Posterior cingulate gyrus (tissue), 11 donors: ENCODE measurements at places on chromosomes 3 and 15.

- no peak for DNase-seq
Observed at GRCh38 chr3:37770938-37771918, 90.5 kb upstream of the CTDSPL start.

GRCh38 chr15:73965094-73965757, 26.9 kb downstream of the STOML1 start:
- DNase-seq: no peak

GRCh38 chr15:55151631-55152030, 45.1 kb downstream of the RSL24D1 start:
- no peak for DNase-seq

- no peak for DNase-seq
Observed at GRCh38 chr15:29170521-29170920, 99.1 kb downstream of the NSMCE3 start.

GRCh38 chr15:77001966-77002365, 7.0 kb downstream of the PSTPIP1 start:
- DNase-seq: no peak

DNA sequence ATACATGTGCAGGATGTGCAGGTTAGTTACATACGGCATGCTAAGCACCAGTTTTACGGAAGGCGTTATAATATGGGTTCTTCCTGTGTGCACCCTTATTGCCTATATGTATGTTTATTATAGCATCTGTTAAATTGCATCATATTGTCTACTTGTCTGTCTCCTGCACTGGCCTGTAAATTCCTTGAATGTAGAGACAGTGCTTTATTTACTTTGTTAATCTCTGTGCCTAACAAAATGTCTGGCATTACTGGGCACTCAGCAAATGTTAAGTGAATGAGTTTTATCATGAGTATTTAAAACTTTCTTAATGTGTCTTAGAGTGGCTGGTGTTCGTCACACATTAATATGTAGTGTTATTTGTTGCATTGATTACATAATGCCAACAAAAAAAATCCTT, 23.8 kb downstream of the MGA start:
- no peak for DNase-seq

GRCh38 chr3:141875893-141876380, 506 bp upstream of the ATP1B3 start:
- DNase-seq: peak; percentile 55

DNA sequence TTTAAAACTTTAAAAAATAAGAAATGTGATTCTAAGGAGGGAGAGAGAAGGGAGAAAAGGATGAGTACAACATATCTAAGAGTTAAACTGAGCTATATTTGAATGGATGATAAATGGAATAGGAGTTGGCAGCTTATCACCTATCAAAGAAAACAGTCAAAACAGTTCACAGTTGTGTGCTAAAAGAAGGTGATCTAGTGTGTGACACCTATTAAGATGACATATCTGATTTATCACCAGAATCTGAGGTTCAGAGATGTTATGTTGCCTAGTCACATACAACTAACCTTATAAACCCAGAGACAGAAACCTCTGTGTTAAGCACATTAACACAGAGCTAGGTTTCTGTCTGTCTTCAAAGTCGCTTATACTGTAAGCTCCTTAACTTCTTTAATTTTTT, 3.0 kb downstream of the ATP13A3 start:
- DNase-seq: no peak

GRCh38 chr3:129688271-129688895, 81.9 kb upstream of the PLXND1 start:
- peak; percentile 98 for DNase-seq

DNA sequence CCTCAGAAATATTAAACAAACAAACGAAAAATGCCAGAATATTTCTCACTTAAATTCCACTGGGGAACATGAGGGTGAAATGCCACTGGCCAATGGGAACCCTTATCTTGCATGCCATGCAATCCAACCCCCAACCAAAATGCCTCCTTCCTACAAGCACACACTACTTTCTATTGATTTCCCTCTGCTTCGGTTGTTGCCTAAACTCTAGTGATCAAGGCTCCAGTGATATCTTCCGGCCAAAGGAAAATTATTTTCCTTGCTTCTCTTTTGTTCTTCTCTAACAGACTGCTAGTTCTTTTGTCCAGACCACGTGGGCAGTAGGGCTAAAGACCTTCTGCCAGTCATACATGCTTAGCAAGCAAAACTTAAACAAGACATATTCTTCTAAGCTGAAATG, 115.7 kb downstream of the TMCC1 start:
- no peak for DNase-seq

- no peak for DNase-seq
Observed at GRCh38 chr15:101608201-101608600, 44.0 kb downstream of the TM2D3 start.

DNA sequence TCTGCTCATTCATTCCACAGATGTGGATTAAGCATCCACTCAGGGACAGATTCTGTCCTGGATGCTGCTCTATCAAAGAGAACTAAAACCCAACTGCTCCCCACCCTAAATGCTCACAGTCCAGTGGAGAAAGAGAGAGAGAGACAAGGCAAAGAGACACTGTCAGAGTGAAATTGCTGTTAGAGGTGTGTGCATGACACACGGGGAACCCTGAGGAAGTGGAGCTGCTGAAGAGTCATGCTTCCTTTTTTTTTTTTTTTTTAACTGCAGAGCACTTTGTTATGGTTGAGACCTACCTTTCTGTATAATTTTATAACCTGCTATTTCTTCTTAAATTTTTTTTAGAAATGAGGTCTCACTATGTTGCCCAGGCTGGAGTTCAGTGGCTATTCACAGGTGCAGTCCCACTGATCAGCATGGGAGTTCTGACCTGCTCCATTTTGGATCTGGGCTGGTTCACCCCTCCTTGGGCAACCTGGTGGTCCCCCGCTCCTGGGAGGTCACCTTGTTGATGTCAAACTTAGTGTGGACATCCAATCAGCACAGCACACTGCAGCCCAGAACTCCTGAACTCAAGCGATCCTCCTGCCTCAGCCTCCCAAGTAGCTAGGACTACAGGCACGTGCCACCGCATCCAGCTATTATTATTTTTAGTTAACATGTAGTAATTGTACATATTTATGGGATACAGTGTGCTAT, 18.2 kb upstream of the PSTPIP1 start:
- no peak for DNase-seq

- DNase-seq: no peak
Observed at GRCh38 chr3:54131890-54132289, 9.5 kb downstream of the CACNA2D3 start.

DNA sequence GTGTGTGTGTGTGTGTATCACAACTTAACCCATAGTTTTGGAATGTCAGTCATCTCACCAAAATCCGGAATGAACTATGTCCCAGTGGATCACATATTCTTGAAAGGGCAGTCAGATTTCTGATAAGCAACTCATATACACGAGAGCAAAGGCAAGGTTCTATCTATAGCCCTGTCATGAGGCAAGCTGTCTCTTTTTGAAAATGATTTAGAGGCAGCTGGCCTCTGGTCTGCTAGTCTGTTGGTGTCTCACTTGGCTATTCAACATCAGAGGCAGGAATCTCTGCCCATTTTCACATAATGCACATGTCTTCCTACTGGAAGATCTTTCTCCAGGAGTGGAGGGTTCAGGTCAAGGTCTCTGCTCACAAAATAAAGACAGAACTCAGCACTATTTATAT, 79.8 kb downstream of the CNTN6 start:
- DNase-seq: no peak

- no peak for DNase-seq
Observed at GRCh38 chr15:57479005-57479404, 102.7 kb downstream of the CGNL1 start.

DNA sequence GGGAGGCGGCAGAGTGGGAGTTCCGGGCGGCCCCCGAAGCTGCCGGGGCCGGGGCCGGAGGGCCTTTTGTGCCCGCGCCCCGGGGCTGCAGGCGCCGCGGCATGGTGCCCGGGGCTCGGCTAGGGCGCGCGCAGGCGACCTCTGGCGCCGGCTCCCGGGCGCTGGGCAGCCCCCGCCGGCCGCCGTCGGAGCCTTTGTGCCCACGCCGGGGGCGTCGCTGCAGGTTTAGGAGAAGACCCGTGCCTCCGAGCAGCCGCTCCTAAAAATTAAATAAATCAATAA, 299 bp downstream of the PAQR9 start:
- no peak for DNase-seq

GRCh38 chr15:90684281-90684680, 32.9 kb upstream of the BLM start:
- no peak for DNase-seq

DNA sequence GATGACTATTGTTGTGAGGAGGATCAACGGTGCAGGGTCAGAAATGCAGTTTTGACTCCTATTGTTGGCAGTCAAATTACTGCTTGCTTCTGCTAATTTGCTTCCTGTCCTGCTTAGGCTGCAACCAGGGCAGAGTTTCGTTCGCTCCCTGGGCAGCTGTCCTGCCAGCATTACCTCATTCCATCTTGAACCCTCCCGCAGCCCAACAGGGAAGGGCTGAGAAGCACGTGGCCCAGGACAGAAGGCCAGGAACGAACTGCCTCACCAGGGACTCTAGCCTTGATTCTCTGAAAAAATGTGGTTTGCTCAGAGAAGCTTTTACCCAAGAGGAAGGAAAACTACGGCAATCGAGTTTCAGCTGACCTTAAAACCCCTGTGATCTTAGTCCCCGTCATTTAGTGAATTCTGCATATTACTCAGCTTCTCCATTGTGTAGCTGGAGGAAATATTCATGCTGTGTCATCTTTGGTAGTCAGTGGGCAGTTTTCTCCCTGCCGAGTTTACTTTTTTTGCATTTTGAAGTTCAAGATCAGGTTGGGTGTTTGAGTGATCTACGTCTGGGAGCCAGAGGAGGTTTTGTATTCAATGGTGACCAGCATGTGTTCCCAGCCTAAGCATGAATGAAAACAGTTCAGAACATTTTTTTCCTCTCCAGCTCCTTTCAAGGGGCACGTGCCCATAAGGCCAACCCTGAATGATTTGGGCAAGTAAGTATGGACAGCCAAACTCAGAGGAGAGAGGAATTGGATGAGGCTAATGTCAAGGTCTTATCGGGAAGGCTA, 23.0 kb downstream of the TLNRD1 start:
- peak; percentile 60 for DNase-seq

DNA sequence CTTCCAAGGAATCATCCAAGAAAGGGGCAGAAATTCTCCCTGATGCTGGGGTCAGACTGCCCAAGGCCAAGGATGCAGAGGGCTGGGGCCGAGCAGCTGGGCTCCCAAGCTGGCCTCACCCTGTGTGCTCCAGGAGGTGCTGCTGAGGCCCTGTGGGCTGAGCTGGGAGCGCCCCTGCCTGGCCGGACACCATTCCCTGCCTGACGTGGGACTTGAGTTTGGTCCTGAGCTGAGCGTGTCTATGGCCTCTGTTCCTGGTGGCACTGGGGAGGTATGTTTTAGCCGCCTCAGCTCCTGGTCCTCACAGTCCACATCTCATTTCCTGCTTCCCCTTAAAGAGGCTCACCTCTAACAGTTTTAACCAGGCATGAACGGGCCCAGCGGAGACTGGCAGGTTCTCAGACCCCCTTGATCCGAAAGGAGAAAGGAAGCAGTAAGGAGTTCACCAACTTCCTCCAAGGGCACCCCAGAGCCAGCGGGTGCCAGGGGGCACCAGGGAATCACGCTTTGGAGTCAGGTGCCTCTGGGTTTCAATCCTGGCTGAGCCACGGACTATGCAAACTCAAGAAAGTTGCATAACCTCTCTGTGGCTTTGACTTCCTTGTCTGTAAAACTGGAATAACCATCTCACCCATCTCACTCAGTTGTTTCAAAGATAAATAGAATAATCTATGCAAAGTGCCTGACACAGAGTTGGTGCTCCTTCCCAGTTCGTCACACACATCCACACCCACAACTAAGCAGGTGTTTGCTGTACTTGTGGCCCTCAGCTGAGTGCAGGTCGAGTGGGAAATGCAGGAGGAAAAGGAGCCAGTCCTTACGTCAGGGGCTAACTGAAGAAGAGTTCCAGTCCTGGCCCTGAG, 48.6 kb downstream of the SLC12A8 start:
- DNase-seq: peak; percentile 69

DNA sequence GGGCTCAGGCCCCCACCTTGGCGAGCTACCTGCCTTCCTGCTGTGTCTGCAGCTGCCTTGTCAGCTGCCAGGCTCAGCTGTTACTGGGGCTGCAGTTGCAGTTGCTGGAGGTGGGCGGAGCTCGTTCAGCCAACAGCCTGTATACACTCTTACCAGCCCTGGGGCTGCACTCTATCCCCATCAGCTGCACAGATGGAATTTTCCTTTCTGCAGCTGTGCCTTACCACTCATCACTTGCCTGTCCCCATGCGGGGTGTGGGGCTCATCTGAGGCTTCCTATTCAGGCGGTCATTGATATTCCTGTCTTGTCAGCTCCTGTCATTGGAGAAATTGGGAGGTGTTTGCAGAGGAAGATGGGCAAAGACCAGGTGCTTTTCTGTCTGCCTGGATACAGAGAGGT, 9.1 kb upstream of the SYN2 start:
- peak; percentile 71 for DNase-seq

GRCh38 chr3:46214751-46215352, 6.7 kb upstream of the CCR1 start:
- DNase-seq: no peak

- DNase-seq: no peak
Observed at GRCh38 chr3:125145751-125146475, 66.6 kb downstream of the SLC12A8 start.

DNA sequence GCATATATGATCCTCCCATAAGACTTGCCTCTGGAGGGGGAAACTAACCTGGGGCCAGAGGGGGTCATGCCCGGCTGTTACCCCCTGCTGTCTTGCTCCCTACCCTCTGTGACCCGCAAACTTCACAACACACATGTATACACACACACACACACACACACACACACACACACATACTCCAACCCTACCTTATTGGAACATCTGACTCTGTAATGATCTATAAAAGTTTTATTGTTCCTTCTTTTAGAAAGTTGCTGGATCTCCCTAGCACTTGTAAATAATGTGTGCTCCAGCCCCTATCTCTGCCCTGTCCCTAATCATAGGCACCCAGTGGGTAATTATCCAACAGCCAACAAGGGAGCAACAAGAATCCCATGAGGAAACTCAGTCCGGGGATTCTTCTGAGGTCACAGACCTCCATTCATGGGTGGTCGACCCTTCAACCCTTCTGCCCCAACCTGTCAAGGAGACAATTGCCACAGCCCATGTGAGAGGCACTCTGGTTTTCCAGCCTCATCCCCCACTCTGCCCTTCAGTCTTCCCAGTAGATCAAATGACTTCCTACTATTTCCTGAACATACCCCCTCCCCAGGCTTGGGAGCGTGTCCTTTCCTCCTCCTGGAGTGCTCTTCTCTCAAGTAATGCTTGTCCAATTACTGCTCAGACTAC, 14.0 kb upstream of the TPM1 start:
- no peak for DNase-seq

- no peak for DNase-seq
Observed at GRCh38 chr3:195407531-195408409, 35.0 kb downstream of the ACAP2 start.

GRCh38 chr15:73637527-73637926, 4.3 kb upstream of the NPTN start:
- no peak for DNase-seq
